ENCODE measurements at places on chromosomes 13 and 19. TPM values are rescaled to one million over a fixed set of nuclear protein-coding genes. Genes with fewer than 3 reads are reported as not detected.

- DNase-seq, result peak; percentile 52
Observed at GRCh38 chr19:17522988-17523872, 11.8 kb downstream of the PGLS start.

DNA sequence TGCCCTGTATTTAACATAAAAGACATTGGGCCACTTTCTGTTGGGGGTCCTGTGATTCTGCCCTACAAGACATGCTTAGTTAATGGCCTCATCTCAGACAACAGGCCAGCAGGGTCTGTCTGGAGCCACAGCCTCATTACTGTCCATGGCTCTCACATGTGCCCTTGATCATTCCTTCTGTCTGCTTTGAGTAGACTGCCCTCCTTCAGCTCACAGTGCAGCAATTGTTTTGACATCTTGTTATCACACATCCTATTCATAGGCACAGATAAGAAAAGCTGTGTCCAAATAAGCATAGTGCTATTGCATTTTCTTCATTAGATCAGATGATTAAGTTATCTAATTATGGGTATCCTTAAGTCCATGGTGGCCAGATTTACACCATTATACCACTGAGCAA, 127.9 kb downstream of the KCTD12 start:
- DNase-seq, result no peak

DNA sequence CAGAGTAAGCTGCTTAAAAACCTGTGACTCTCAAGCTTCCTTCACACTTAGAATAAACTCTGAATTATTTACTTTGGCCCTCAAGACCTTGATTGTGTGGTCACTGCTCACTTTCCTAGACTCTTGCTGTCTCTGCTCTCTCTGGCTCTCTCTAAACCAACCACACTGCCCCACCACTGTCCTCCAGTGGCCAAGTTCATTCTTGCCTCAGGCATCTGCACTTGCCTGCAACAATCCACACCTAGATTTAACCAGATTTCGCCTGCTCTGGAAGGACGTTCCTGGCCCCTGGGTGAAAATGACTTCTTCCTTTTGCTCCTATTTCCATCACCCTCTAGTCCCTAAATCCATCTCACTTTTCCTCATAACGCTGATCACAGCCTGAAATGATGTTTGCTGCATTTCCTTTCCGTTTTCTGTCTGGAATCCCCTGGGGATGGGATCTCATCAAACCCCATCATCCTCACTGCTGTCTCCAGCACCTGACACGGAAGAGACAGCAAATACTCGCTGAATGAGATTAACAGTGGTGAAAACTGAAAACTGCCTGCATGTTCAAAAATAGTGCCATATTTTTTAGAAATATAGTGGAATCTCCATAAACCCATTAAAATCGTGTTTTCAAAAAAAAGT, 232.6 kb downstream of the UQCRFS1 start:
- no peak for DNase-seq

GRCh38 chr19:33275933-33276619, 26.3 kb downstream of the CEBPA start:
- DNase-seq, result no peak

DNA sequence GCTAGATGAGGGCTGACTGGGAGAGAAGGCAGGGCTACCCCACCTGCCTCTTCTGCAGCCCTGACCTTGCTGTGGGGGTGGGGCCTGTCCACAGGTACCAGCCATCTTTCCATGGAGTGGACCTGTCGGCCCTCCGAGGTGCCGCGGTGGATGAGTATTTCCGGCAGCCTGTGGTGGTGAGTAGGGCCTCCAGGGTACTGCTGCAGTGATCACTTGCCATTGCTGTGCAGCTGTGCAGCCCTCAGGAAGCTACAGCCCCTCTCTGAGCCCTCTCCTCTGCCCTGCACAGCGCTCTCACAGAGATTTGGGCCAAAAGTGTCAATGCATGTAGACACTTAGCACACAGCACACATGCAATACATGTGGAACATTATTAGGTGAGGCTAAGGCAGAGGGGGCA, 11.8 kb downstream of the YIPF2 start:
- no peak for DNase-seq

DNA sequence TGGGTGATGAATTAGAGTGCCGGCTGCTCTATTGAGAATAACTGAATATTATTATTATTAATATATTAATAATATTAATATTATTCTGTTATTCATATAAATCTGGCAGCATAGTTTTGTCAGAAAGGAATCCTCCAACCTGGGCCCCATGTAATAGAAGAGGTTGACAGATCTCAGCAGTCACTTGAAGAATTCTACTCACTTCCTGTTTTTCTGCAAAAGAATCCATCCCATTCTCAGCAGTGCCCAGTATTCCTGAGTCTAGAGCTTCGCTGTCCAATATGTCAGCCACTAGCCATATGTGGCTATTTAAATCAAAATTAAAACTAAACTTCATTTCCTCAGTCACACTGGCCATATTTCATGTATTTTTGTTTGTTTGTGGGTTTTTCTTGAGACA, 72.4 kb upstream of the USPL1 start:
- DNase-seq, result no peak

DNA sequence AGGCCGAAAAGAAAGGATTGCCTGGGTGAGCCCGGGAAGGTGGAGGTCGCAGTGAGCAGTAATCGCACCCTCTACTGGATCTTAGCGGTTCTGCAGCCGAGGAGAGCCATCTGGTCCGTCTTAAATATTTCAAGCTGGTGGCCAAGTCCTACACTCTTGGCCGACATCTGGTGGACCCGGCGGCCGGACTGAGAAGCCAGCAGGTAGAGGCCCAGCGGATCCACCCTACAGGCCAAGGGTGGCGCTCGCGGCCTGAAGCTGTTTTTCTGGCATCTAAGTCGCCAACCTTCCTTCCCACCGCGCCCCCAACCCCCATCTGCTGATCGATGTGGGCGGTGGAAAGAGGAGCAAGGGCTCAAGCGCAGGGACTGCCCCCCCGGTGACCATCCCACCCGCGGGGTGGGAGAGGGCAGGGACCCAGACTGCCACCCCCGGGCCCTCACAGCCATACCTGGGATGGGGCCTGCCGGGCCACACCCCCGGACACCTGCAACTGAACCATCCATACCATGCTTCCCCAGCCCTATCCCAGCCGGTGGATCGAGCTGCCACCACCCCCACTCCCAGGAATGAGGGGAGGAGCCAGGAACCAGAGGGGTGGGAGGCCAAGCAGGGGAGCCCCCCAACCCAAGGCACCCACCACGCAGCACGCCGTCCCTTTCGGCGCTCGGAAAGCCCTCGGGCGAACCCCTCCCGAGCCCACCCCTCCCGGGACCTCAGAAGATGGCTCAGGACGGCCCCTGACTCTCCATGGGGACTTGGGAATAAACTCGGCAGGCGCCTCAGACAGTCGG, 46.3 kb upstream of the ZNF730 start:
- DNase-seq, result no peak

DNA sequence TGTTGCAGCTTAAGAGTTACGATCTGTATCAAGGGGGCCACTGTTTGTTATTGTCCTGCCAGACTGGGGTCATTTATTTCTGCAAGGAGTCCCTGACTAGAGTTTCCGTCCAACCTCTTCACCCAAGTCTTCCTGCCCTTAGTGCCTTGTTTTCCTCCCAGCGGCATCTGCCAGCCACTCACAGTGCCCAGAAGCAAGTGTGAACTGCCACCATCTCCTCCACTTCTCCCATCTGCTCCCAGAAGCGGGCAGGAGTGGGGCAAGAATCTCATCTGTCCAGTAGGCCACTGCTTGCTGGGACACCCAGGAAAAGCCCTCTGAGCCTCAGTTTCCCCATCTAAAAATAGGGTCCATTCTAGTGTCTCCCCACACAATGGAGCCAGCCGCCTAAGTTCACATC, 4.0 kb downstream of the NOVA2 start:
- no peak for DNase-seq

- DNase-seq, result peak; percentile 62
Observed at GRCh38 chr19:10568062-10568825, 535 bp downstream of the CDKN2D start.

- DNase-seq, result no peak
Observed at GRCh38 chr13:34156841-34157365, 339.0 kb downstream of the RFC3 start.

GRCh38 chr19:28966737-28967399, 246.1 kb downstream of the UQCRFS1 start:
- no peak for DNase-seq

DNA sequence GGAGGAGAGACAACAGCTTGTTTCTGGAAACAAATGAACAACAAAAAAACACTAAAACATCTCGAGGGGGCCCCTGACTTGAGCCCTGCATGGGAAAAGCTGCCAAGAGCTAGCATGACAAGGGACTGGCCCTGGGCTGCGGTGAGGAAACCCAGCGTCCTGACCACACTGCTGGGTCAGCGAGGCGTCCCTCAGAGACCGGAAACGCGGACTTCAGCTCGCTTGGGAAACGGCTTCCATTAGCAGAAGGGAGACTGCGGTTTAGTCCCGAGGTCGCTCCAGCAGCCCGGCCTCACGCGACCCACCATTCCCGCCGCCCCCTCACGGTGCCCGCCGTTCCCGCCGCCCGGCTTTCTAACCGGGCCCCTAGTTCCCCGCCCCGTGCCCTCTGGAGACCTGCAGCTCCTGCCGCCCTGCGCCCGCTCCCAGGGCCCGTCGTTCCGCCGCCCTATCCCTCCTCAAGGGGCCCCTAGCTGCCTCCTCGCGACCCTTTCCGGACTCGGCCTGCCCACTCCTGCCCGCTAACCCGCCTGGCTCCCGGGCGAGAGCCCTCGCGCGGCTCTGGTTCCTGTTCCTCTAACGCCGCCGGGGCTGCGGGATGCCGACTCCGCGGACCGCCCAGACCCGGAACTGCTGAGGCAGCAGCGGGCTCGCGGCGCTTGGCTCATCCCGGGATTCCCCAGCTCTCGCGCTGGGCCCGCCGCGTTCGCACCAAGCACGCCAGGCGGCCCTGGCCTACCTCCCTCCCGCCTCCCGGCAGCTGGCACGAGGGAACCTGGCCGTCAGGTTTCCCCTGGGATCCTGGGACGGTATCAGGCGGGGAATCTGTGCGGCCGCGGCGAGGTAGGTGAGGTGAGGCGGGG, at the start of gene CCDC122:
CCDC122 (minus strand) TSS at position 849 of the 863 bp plus-strand sequence. CDS start 10,364 bp downstream, outside the sequence.
- peak; percentile 57 for DNase-seq

DNA sequence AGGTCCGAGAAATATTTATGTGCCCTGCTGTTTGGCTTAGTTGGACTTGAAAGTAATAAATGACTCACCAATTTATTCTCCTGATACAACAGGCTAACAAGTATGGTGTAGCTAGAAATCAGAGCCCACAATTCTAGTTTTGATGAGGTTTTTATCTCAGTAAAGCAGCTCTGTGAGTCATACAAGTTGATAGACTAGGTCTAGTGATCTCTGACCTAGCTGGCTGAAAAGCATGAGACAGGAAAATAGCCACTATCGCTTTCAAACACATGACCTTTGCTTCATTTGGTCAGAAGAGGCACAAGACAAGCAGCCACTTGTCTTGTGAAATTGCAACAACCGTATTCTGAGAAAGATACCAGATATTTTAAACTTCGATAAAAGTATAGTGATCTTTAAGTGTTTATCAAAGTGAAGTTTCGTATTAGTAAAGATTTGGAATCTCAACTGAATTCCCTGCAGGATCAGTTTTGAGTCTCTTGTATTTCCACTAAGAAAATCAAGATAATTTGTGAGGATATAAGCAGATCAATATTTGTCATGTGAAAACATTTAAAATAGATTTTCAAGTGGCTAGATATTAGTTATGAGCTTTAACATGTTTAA, 126.7 kb downstream of the MAB21L1 start:
- DNase-seq, result no peak

DNA sequence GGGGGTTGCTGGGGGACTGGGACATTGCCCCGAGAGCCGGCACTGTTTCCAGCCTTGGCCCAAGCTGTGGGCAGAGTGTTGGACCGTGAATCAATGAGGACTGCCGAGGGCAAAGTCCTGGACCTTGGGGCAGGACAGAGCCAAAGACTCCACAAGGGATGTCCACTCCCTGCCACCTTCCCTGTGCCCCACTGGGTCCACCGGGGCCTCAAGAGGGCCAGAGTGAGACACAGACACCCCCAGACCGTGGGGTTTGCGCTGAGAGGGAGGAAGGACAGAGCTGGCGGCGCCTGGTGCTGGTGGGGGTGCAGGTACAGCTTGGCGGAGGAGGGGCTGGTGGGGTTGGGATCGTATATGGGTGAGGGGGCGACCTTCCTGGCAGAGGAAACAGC, 11.8 kb downstream of the MAST3 start:
- no peak for DNase-seq

DNA sequence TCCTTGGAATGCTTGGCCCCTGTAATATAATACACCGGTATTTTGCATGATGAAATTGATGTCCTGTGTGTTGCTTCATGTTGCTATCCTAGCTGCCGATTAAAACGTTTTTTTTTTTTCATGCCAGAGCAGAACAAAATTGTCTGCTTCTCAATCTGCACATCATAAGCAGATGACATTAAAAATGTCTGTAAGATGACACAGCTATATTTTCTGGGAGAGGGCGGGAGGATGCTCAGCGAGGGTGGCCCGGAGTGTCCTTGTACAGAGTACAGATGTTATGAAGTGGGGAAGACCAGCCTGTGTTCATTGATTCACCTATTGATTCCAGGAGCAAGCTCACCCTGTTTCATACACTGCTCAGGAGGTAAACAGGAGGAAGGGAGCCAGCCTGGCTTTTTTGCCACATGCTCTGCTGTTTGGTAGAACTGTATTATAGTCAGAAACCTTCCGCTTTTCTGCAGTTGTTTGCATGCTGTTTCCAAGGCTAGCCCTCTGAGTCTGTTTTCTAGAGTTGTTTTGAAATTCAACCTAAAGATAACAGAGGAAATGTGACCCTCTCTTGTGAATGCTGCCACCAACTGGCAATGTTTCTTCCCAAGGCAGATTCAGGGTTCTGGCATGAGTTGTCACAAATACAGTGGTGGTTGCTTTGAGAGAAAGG, 4.7 kb upstream of the IRS2 start:
- DNase-seq, result peak; percentile 56

LRG1 gene
- total RNA-seq, result not detected

TTC9B gene
- total RNA-seq, result not detected

VSTM2B gene
- total RNA-seq, result not detected

C19orf38 gene
- not detected for total RNA-seq
